ENCODE measurements at places on chromosomes 7 and 10.

- DNase-seq = no peak
Observed at GRCh38 chr10:86387178-86387794, 20.7 kb upstream of the GRID1 start.

- no peak for DNase-seq
Observed at GRCh38 chr10:51313773-51314478, 239.6 kb downstream of the PRKG1 start.

GRCh38 chr10:71569775-71570588, 149.6 kb downstream of the C10orf105 start:
- peak; percentile 71 for DNase-seq

- no peak for DNase-seq
Observed at GRCh38 chr7:74070619-74070921, 13.0 kb upstream of the LIMK1 start.

DNA sequence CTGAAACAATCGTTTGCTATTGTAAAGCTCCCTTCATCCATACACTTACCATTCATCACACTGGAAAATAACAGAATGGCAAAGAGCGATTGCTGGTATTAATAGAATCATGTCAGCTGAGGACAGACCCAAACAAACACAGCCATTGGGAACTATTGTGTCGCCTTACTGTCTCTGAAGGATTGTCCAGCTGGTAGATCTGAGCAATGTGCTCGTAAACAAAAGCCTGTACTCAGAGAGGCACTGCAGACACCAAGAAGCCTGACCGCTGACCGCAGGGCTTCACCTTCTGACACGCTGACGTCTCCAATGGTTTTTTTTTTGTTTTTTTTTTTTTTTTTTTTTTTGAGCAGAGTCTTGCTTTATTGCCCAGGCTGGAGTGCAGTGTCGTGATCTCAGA, 151.0 kb upstream of the FRMD4A start:
- DNase-seq = no peak

GRCh38 chr7:92769394-92769699, 67.0 kb downstream of the CDK6 start:
- DNase-seq = no peak

GRCh38 chr10:37930423-37930822, 46.0 kb downstream of the ZNF25 start:
- no peak for DNase-seq

- DNase-seq = no peak
Observed at GRCh38 chr7:155991470-155991869, 179.2 kb upstream of the SHH start.

- no peak for DNase-seq
Observed at GRCh38 chr7:121034929-121035328, 46.4 kb downstream of the CPED1 start.

DNA sequence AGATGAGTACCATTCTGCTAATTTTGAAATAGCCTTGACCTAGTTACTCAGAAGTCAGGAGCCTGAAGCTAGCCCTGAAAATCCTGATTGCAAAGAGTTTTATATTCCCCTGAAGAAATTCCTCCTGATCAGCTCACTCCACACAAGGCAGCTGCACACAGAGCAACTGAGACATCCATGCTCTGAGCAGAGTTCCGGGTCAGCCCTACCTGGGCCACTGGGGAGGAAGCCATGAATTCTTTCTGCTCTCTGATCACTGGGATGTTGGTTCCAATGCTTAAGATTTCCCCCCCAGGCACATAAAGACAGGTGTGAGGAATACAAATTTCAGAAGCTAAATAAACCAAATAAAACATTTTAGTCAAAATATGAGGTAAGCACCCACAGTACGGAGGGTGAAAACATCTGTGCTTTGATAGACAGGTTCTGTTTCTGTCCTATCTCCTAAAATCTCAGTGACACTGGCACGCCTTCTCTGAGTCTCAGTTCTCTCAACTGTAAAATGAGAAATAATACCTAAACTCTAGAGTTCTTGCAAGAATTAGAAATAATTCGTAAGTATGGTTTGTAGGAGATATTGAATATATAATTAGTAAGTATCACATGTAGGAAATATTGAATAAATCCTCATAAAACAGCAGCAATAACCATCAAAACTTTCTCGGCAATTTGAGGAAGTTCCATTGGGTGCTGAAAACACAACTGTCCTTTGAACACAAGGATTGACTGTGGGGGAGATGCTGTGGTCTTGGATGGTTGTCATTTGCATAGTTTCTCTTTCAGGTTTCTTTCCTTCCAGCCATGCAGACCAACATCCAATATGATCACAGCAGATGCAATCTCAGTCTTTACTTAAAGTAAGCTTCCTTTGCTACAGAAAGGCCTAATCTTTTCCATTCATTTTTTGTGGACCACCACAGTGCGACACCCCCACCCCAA, 133.0 kb upstream of the TNS3 start:
- no peak for DNase-seq

DNA sequence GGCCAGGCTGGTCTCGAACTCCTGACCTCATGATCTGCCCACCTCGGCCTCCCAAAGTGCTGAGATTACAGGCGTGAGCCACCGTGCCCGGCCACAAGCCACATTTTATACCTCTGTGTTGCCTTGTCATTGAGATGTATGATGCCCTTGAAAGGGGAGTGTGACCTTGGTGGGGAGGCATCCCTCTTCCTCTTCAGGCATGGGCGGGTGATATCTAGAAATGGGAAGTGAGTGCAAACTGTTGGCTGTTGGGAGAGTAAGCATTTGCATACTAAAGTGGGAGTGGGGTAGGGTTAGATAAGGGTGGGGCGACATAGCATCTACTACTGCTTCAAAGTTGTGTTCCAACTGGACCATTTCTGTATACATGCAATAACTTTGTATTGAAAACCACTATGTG, 20.1 kb downstream of the RP9 start:
- no peak for DNase-seq

Measured in stimulated activated CD4-positive, alpha-beta T cell treated with anti-CD3 and anti-CD28 coated beads, Interleukin-1b, Interleukin-23, amount 100 ng/mL, for 1 hour (primary cell).